Stimulated activated CD4-positive, alpha-beta T cell treated with anti-CD3 and anti-CD28 coated beads, TNF-alpha, amount 100 ng/mL, for 4 hours (primary cell): ENCODE measurements at places on chromosomes 12 and 14.

DNA sequence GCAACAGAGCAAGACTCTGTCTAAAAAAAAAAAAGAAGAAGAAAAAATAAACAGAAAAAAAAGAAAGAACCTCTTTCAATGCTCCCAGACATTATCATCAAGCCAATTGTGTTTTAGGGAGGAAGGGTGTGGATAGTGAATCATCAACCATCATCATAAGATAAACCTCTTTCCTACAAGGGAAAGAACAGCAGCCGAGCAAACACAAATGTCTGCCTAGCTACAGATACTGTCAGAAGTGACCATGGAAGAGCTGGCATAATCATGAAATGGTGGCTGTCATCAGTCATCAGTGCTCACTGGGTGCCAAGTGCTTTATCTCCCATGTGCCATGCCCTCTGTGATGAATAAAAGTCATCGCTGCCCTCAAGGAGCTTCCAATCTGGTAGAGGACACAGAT lies 46.6 kb downstream of the SLC17A8 start:
- DNase-seq: no peak

- DNase-seq: no peak
Measured at GRCh38 chr14:91796617-91797347, 64.9 kb upstream of the CATSPERB start.

DNA sequence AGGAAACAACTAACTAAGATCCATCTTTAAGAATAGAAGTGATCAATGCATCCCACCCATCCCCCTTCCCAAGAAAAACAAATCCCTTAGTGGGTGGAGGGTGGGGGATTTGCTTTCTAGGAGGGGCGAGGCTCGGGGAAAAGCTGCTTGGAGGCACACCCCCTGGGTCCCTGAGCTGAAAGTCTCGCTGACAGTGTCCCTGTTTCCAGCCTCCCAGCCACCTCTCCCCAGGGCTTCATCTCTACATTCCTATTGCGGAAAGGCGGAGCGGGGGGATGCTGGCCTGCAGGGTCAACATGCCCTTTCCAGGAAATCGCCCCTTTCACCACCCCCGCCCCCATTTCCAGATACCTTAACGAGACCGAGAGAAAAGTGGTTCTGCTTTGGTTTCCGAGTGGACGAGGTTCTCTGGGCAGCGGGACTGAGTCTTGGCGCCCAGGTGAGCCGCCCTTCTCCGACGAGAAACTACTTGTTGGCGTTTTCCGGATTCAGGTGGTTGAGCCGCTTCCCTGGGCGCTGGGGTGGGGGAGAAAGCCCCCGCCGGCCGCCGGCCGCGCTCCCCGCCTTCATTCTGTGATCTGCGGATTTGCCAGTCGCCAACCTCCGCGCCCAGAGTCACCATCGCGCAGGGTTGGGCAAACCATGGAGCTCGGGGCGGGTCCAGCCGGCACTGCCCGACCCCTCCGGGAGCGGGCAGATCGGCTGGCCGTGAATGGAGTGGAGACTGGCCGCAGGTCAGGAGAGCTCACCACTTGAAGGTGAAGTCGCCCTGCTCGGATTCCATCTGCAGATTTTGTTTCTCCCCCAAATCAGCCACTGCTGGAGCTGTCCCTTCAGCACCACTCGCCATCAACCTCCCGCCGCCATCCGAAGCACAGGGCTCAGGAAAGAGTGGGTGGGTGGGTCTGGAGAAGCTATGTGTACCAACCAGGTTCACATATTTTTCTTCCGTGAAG lies 505 bp downstream of the KCNC2 start:
- no peak for DNase-seq

GRCh38 chr12:25376985-25377384 lies 126.3 kb upstream of the KRAS start:
- DNase-seq: no peak
